Stimulated activated CD4-positive, alpha-beta T cell treated with anti-CD3 and anti-CD28 coated beads, Interleukin-2, amount 100 ng/mL, for 48 hours (primary cell): ENCODE measurements at places on chromosomes 5 and 9.

DNA sequence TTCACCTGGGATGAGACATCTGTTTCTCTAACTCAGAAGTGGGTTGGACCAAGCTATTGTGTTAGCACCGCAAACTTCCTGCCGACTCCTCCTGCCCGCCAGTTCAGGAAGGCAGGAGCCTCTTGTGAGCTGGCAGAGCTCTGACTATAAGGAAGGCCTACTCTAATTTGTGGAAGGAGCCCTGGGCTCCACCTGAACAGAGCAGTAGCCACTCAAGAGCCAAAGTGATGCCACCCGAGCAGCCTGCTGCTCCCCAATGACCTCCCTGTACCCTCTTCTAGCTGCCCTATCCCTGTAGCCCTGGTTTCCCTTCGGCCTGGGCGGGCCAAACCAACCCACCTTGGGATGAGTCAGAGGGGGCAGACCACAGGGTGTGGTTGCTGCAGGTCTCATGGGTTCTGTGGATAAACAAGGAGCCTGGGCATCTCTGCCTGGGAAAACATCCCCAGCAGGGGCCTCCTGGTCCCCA is 81.6 kb downstream of the PSD2 start:
- DNase-seq = no peak

- DNase-seq = no peak
Measured at GRCh38 chr5:30152431-30152830, 1041.1 kb upstream of the CDH6 start.

DNA sequence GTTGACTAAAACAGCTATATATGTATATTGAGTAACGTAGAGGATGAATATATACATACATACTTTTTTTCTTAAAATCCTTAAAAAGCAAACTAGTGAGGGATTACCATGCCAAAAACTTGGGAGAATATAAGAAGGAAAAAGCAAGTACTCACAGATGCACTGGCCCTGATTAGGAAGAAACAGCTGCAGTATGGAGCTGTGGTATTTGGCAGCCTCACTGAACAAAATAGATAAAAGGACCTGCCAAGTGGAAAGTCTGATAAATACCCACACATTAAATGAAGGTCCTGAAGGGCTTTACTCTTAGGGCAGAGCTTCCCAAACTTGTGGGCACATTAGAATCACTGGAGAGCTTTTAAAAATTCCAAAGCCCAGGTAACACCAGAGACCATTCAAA is 80.6 kb downstream of the FEM1C start:
- DNase-seq = no peak

- no peak for DNase-seq
Measured at GRCh38 chr5:102991802-102992201, 128.1 kb downstream of the GIN1 start.

GRCh38 chr5:39331861-39332381 is 32.4 kb downstream of the C9 start:
- no peak for DNase-seq

DNA sequence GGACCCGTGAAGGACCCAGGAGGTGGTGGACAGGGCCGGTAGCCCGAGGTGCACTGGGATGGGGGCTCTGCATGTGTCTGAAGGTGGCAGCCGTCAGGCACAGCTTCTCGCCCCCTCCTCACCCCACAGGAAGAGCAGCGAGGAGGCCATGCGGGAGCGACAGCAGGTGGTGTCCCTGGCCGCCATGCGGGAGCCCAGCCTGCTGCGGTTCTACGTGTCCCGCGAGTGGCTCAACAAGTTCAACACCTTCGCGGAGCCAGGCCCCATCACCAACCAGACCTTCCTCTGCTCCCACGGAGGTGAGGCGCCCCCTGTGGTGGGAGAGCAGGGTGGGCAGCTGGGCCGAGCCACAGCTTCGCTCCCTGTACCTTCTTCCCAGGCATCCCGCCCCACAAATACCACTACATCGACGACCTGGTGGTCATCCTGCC is 39.9 kb downstream of the USP20 start:
- no peak for DNase-seq

DNA sequence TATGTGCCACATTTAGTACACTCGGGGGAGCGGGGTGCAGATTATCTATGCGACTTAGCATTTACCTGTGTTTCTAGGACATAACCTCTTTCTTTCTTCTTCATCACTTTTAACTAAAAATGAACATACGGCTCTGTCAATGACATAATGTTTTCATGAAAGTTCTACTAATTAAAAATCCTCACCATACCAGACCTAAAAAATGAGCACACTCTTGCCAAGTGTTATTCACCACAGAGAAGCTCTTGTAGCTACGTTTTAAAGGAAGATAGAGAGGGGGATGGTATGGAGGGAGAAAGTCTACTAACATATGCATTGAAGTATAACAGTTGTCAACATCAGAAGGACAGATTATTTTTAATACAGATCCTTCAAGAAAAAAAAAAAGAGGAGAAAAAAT is 1.6 kb downstream of the CDH10 start:
- no peak for DNase-seq

GRCh38 chr9:75176037-75176436 is 87.7 kb downstream of the OSTF1 start:
- no peak for DNase-seq

GRCh38 chr5:17103461-17103860 is 114.0 kb upstream of the BASP1 start:
- DNase-seq = no peak

- DNase-seq = no peak
Measured at GRCh38 chr9:21322911-21323461, 12.2 kb downstream of the KLHL9 start.

- peak; percentile 84 for DNase-seq
Measured at GRCh38 chr9:129258124-129258822, 80.2 kb upstream of the IER5L start.

GRCh38 chr5:45793638-45794532 is 97.7 kb upstream of the HCN1 start:
- no peak for DNase-seq

DNA sequence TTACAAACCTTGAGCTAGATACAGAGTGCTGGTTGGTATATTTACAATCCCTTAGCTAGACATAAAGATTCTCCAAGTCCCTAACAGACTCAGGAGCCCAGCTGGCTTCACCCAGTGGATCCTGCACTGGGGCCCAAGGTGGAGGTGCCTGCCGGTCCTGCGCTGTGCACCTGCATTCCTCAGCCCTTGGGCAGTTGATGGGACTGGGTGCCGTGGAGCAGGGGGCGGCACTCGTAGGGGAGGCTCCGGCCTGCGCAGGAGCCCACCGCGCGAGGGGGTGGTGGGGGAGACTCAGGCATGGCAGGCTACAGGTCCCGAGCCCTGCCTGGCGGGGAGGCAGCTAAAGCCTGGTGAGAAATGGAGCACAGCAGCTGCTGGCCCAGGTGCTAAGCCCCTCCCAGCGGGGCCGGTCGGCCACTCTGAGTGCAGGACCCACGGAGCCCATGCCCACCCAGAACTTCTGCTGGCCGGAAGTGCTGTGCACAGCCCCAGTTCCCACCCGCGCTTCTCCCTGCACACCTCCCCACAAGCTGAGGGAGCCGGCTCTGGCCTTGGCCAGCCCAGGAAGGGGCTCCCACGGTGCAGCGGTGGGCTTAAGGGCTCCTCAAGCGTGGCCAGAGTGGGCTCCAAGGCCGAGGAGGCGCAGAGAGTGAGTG is 1464.7 kb downstream of the EFNA5 start:
- DNase-seq = no peak

DNA sequence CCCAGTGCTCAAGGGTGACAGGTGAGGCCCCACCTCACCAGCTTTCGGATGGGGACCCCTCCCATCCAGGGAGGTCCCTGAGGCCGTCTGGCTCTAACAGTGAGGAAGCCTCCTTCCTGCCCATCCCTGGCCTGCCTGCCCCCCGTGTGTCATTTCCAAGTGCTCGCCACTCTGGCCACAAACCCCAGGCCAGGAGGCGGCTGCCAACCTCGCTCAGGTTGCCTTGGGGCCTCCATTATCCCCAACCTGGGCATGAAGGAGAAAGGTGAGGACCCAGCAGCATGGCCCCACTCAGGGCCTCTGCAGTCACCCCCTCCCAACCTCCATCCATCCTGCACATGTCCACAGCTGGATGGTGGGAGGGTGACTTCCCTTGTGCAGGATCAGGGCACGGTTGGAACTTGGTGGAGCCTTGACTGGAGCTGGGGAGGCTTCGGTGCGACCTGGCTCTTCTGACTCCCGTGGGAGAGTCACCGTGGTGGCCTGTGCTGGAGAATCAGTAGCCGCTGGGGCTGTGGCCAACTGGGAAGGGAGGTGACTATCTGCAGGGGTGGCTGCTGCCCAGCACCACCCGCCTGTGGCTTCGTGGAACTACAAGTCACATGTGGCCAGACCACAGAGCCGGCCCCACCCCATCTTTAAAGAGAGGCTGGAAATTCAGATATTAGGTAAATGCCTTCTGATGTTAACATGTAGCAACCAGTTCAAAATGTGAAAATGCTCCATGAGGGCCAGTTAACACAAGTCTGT is 37.5 kb upstream of the GFPT2 start:
- DNase-seq = no peak

- DNase-seq = no peak
Measured at GRCh38 chr5:59666440-59667068, 227.0 kb downstream of the PDE4D start.

DNA sequence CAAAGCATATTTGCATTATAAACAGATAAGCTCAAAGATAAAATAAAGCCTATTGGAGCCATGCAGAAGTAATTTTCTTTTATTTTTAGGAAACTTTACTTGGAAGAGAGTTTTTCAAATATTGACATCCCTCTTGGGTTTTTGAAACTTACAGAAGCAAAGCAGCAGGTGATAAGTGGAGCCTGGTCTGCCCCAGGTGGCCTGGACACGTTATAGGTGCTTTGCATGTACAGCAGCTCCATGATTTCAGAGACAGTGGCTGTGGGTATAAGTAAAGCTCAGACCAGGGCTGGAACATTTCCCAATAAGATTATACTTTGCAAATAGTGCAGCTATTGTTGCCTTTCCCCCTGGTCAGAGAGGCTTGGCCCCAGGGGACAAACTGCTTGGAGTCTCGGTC is 51.5 kb downstream of the CCDC192 start:
- DNase-seq = no peak

GRCh38 chr9:113223963-113224362 is 2.6 kb downstream of the SLC31A1 start:
- no peak for DNase-seq

DNA sequence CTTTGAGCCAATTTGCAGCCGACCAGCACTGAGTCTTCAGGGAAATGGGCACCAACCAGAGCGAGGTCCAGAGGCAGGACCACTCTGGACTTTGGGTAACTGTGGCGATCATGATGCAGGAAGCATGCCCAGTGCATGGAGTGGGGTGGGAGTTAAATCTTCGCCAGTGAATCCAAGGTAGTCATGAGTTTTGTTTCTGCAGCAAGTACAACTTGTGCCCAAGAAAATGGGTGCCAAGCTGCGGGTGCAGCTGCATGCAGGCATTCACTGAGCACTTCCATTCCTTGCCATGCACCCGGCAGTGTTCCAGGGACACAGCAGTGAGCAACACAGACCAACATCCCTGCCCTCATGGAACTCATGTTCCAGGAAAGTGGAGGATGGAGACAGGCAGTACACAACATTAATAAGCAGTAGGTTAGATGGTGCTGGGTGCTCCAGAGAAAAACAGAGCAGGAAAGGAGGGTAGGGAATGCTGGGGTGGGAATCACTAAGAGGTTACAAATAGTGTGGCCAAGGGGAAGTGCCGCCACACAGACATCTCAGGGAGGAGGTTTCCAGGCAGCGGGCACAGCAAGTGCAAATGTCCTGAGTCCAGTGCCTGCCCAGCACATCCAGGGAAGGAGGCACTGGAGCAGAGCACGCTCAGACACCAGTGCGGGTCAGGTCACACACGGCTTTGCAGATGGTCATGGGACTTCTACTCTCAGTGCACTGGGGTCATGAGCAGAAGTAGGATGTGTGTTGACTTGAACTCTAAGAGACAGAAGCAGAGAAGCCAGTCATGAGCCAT is 48.2 kb upstream of the LMX1B start:
- no peak for DNase-seq

- no peak for DNase-seq
Measured at GRCh38 chr5:180817893-180818674, 15.5 kb upstream of the MGAT1 start.

DNA sequence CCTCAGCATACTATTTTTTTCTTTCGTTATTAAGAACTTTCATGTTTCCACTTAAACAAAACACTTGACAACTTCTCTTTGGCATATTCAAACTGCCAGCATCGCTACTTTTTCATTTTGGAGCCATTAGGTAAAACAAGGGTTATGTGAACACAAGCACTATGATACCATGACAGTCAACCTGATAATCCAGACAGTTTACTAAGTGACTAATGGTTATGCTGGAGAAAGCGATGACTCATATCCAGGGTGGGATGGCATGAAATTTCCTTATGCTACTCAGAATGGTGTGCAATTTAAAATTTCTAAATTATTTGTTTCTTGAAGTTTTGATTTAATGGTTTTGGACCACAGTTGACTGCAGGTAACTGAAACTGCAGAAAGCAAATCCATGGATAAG is 29.9 kb upstream of the PRSS3 start:
- no peak for DNase-seq

DNA sequence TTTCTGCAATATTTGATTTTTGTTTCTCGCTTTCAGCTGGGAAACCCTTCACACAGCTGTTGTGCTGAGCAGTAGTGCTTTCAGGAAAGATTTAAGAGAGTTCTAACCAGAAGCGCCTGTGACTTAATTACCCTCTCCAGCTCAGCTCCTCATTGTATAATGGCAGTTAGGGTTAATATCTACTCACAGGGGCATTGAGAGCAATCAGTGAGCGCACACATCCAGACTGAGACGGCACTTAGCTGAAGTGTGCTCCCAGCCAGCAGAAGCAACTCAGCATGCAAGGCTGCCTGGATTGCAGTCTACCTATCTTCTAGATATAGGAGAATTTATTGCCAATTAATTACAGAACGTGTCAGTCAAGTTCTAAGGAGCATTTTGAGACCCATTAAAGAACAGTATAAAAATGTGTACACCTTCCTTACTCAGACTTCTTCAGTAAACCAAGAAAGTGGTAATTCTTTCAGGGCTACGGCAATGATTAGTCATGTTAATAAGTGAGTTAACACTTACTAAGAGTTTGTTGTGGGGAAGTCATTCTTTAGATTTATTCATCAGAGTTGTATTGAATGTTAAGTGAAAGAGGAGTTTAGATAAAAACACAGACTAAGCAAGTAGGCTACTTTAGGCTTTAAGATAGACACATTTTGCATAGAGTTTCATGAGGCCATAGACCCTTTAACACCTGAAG is 111.7 kb upstream of the PCAT7 start:
- no peak for DNase-seq

- DNase-seq = no peak
Measured at GRCh38 chr5:122858451-122858850, 13.0 kb downstream of the SNX24 start.

DNA sequence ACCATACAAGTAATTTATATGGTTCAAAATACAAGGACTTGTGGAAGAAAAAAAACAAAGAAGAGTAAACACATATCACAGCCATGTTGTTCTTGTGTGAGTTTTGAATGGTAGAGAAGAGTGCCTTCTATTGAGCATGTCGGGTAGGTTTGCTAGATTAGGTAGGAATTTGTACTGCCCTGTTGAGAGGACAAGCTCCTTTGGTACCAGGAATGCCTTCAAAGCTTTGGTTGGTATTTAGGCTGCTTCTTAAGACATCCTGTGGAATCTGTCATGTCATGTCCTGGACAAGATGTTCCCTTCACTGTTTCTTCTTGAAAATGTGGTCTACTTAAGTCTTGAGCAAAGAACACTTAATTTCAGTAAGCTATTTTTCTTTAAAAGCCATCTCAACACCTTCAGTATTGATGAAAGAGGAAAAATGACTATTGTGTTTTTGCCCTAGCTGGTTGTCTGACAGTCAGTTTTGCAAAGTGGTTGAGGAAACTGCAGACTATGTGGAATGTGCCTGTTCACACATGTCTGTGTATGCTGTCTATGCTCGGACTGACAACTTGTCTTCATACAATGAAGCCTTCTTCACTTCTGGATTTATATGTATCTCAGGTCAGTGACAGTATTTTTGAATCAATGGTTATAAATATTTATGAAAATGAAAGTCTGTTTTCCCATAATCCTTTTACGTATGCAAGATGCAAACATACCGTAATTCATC is 296.9 kb downstream of the ADGRV1 start:
- no peak for DNase-seq
